HFFc6 (cell line): ENCODE measurements at places on chromosomes 3 and 15.

DNA sequence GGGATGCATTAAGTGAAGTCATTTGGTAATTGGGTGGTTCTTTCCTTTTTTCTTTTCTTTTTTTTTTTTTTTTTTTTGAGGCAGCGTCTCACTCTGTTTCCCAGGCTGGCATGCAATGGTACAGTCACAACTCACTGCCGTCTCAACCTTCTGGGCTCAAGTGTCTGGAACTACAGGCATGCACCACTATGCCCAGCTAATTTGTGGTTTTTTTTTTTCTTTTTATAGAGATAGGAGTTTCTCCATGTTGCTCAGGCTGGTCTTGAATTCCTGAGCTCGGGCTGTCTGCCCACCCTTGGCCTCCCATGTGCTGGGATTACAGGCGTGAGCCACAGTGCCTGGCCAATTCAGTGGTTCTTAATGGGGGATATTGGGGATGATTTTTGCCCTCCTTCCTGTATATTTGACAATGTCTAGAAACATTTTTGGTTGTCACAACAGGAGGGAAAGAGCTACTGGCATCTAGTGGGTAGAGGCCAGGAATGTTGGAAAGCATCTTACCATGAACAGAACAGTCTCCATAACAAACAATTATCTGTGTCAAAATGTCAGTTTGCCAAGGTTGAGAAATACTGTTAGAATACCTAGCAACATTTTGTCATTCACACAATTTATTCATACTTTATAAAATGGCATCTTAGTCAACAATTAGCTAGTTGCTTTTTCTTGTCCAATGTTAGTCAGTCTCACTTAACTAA, 79.4 kb upstream of the CNTN3 start:
- no peak for DNase-seq

GRCh38 chr3:15810702-15811101, 12.9 kb upstream of the ANKRD28 start:
- no peak for DNase-seq

DNA sequence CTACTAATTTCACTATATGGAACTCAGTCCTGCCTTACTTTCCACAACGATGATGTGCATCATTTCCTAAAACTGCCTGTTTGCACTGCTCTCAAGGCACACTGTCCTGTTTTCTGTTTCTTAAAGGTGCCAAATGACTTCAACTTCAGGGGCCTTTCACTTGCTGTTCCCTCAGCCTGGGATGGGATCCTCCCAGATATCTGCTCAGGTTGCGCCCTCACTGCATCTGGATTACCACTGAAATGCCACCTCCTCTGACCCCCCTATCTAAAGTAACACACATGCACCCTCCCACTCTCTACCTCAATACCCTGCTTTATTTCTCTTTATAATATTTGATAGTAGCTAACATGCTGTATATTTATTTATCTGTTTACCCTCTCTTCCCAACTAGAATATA, 123.8 kb upstream of the CMC1 start:
- no peak for DNase-seq

- no peak for DNase-seq
These were observed 54.2 kb downstream of the FBXL2 start for GRCh38 chr3:33331414-33331813.

GRCh38 chr15:72220687-72221086, 10.3 kb downstream of the PKM start:
- no peak for DNase-seq
